ENCODE measurements at places on chromosomes 2 and 18.
A peak's percentile ranks its signal among the peaks of the same experiment; 100 is the strongest.

- DNase-seq = no peak
Measured at GRCh38 chr2:197975931-197976519, 171.6 kb downstream of the PLCL1 start.

DNA sequence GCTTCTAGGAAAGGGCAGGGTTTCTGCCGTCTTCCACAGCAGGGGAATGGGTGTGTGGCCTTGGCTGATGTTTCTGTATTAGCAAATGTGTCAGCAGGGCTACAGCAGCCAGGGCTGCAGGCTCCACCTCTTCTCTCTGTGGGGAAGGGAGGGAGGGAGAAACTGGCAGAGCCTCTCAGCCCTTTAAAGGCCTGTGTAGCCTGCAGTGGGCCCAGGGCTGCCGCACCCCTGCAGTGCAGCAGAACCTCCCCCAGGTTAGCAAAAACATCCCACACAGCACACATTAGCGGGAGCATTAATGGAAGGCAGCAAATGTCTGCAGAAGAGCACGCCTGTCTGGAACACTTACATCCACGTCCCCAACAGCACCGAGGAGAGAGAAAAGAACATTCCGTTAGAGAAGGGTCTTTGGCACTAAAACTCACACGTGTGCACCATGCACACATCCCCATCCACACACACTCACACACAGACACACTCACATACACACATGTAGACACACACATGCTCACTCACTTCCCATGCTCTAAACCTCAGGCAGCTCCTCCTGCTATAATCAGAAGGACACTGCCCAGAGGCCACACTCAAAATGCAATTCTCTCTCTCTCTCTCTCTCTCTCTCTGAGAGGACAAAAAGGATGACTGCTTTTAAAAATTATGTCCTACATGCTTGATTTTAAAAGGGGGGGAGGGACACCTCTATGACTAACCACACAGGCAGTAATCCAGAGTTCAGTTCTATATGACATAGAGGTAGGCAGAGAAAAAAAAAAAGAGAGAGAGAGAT is 24.1 kb downstream of the MRPL35 start:
- no peak for DNase-seq

DNA sequence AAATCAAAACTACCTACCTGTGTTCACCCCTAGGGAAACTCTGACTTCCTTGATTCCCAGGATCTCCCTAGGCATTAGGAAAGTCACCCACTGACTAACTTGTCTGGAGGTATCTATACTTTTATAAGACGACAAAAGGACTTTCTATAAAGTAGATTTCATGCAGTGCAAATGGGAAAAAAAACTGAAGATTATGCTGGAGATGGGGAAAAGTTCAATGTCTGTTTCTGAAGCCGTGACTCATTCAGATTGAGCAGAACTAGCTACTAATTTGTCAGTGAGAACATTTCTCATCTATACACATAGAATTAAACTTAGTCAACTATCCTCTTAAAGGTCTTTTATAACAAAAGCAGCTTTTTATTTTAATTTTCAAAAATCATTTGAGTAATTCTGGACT is 6.0 kb downstream of the SEPTIN10 start:
- DNase-seq = no peak

DNA sequence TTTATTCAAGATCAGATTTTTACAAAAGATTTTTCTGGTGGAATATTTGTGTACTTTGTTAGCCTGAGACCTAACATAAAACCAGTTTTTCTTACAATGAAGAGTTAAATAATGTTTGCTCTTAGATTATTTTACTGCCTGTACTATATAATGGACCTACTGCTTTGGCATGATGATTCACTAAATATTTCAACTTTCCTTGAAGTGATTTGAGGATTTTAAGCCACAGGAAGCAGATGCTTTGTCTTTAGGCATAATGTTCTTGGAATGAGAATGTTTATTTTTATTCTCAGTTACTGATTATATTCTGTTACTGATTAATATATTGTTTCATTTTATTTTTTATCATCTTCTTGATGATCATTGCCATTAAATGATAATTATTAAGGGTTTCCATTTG is 175.3 kb upstream of the LRP1B start:
- DNase-seq = no peak

GRCh38 chr2:127083819-127084503 is 23.0 kb downstream of the BIN1 start:
- DNase-seq = no peak

- no peak for DNase-seq
Measured at GRCh38 chr2:219429958-219430606, 4.6 kb upstream of the SPEG start.

DNA sequence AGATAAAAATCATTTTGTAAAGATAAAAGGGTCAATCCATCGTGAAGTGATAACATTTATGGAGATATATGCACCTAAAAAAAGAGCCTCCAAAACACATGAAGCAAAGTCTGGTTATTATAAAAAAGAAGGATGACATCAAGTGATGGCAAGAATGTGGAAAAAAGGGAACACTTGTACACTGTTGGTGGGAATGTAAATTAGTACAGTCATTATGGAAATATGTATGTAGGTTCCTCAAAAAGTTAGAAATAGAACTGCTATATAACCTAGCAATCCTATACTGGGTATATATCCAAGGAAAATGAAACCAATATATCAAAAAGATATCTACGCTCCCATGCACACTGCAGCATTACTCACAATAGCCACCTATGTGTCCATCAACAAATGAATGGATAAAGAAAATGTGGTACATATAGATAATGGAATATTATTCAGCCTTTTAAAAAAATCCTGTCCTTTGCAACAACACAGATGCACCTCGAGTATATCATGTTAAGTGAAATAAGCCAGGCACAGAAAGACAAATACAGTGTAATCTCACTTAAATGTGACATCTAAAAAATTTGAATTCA is 28.9 kb downstream of the ABCB11 start:
- DNase-seq = no peak

GRCh38 chr2:235049719-235050118 is 97.9 kb downstream of the SH3BP4 start:
- no peak for DNase-seq

DNA sequence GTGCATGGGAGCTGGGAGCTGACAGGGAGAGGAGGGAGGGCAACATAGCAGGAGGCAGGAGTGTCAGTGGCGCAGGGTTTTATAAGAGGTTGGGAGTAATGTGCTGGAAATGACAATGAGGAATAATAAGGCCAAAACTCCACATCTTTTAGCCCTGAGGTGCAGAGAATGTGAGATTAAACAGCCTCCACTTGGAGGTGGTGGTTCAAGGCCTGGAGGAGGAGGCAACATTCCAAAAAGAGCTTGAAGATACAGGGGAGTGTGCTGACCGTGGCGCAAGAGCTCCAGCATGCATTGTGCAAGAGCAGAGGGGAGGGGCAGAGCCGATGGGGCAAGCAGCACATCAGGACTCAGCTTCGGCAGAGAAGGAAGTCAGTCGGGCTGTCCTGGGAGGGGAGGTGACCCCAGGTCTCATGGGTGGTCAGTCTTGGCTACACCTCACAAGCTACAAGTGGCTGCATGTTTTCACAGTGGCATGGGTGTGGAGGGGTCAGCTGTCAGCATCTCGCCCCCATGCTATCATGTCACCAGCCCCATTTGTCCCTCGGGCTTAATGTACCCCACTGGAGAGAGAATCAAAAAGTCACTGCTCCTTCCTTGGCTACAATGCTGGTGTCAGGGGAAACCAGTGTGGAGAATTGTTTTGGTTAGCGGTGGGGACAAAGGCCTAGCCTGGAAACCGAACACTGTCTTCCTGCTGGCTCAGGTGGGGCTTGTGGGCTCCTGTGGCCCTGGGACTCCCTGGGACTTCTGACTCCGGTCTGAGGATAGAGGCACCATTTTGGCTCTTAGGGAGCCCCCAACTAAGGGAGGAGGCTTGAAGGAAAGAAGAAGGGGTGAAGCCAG is 208.0 kb downstream of the ZFP36L2 start:
- DNase-seq = no peak

DNA sequence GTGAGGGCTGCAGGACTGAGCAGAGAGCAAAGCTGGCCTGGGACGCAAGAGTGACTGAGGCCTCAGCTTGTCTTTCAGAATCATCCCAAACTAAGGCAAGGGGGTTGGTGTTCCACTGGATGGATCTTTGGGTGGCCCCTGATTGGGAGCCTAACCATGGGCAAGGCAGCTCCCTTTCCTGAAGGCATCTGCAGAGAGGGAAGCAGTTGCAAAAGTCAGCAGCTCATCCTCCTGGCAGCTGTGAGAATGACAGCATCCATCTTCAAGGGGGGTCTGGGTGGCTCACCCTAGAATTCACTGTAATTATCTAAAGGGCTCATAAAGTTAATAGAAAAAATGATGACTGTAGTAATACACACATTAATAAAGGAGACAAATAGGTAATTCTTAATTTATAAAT is 46.5 kb upstream of the RAB31 start:
- no peak for DNase-seq

GRCh38 chr2:5164776-5165525 is 527.2 kb upstream of the SOX11 start:
- DNase-seq = no peak

- DNase-seq = peak; percentile 36
Measured at GRCh38 chr2:181891966-181892798, 652 bp downstream of the ITPRID2 start.

GRCh38 chr2:167345559-167345958 is 457.3 kb downstream of the XIRP2 start:
- no peak for DNase-seq

DNA sequence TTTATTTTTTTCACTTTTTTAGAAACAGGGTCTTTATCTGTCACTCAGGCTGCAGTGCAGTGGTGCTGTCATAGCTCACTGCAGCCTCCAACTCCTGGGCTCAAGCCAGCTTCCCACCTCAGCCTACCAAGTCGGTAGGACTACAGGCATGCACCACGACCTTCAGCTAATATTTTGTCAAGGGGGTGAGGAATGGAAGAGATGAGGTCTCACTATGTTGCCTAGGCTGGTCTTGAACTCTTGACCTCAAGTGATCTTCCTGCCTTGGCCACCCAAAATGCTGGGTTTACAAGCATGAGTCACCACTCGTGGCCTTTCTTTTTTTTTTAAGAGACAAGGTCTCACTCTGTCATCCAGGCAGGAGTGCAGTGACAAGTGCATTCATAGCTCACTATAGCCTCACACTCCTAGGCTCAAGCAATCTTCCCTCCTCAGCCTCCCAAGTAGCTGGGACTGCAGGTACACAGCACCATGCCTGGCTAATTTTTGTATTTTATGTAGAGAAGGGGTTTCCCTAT is 13.4 kb downstream of the PPP1R7 start:
- no peak for DNase-seq

DNA sequence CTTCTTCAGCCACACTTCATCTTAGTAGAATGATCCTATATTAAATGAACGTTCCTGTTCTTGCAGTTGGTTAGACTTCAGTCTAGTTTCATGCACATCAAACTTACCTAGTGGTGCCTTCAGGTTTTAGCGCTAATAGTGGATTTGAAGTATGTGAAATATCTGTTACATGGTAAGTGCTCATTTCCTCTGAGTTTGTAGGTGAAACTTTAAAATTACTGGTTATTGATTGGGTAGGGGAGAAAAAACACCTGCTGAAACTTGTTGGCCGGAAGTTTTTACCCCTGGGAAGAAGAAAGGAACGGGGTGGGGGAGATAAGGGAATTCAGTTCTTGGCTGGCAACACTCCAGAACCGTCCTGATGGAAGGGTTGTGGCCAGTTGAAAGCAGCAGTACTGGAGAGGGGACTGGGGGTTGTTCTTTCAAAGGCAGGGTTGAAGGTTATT is 112.8 kb downstream of the SPTBN1 start:
- no peak for DNase-seq

DNA sequence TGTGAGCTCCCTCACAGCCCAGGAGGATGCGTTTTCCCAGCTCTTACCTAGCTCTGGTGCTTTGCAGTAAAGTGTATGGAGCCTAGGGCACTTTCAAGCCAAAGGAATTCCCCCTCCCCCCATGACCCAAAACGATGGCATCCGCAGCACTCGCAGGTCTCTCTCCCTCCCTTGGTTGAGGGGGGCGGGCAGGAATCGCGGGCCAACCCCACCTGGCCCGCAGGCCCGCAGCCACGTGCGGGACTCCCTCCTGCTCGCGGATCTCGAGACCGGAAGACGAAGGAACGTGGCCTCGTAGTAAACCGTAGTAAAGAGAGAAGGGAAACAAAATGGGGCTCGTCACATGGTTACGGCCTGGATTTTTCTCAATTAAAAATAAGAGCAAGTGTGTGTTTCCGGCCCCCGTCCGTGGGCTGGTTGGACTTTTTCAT is 8.5 kb downstream of the IRS1 start:
- peak; percentile 71 for DNase-seq

DNA sequence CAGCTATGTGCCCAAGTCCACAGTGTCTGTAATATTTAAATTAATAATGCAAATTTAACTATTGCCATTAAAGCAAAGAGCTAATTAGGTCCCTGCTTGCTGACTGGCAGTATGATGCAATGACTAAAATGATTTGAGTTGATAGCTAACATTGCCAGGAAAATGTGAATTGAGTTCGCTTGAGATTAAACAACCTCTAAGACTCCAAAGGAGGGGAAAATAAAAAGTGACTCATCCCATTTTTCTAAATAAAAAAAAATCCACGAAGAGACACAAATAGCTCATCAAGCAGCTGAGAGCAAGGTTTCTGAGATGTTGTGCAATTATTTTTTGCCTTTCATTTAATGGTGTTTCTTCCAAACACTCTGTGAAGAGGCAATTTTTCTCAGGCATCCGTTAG is 413.0 kb downstream of the MTX2 start:
- DNase-seq = no peak

DNA sequence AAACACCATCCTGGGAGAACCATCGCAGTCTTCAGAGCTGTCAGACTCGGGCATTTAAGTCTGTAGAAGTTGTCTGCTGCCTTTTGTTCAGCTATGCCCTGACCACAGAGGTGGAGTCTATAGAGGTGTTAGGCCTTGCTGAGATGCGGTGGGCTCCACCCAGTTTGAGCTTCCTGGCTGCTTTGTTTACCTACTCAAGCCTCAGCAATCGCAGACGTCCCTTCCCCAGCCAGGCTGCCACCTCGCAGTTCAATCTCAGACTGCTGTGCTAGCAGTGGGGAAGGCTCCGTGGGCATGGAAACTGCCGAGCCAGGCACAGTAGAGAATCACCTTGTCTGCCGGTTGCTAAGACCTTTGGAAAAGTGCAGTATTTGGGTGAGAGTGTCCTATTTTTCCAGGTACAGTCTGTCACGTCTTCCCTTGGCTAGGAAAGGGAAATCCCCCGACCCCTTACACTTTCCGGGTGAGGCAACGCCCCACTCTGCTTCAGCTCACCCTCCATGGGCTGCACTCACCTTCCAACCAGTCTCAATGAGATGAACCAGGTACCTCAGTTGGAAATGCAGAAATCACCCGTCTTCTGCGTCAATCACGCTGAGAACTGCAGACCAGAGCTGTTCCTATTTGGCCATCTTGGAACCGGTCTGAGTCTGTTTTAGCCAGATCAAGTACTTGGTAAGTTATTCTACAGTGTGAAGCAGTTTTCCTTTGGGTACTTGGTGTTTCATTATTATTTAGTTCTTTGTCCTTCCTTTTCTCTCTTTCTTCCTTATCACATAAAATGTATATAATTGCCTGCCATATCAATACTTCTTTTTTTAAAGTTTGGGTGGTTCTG is 71.5 kb downstream of the CDC42EP3 start:
- DNase-seq = peak; percentile 64

DNA sequence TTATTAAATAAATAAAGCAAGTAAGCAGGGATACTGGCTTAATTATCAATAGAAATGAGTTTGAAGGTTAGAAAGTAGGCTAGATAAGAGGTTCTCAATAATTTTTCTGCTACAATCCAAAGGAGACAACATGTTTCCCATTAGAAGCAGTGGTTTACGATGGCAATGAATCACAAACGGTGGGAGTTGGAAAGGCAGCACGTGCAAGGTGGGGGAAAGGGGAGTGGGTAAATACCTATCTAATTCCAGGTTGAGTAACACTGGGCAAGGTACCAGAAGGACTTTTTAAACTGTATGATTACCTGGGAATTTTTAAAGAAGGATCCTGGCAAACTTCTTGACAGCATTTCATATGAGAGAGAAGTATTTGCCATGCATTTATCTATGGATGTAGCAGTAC is 289.9 kb downstream of the NBAS start:
- no peak for DNase-seq

Data from effector memory CD4-positive, alpha-beta T cell (primary cell).